NCI-H524 (cell line): ENCODE measurements at places on chromosomes 13 and 19.

- DNase-seq, result no peak
These were observed 12.0 kb downstream of the TIMM13 start for GRCh38 chr19:2415281-2415972.

GRCh38 chr19:16943942-16944625, 55.3 kb downstream of the F2RL3 start:
- DNase-seq, result no peak

GRCh38 chr13:39913928-39914327, 258.5 kb downstream of the COG6 start:
- no peak for DNase-seq

- no peak for DNase-seq
These were observed 148.7 kb downstream of the COL4A1 start for GRCh38 chr13:110158226-110158625.

DNA sequence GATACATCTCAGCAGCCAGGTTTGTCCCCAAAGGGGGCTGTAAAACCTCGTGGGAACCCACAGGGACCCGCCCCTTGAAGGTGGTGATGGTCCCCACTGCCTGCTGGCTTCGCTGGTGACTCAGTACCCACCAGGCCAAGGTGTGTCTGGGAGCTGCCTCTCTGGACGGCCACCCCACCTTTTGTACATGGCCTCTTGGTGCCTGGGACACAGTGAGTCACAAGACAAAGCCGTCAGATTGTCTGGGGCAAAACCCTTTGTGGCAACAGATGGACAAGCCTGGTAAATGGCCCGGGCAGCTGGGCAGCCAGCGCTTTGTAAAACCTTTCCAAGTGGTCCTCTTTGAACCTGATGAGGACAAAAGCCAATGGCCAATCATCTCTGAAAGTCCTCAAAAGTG, 27.9 kb upstream of the KLF2 start:
- no peak for DNase-seq

GRCh38 chr19:7907122-7907521, 3.4 kb downstream of the MAP2K7 start:
- no peak for DNase-seq

DNA sequence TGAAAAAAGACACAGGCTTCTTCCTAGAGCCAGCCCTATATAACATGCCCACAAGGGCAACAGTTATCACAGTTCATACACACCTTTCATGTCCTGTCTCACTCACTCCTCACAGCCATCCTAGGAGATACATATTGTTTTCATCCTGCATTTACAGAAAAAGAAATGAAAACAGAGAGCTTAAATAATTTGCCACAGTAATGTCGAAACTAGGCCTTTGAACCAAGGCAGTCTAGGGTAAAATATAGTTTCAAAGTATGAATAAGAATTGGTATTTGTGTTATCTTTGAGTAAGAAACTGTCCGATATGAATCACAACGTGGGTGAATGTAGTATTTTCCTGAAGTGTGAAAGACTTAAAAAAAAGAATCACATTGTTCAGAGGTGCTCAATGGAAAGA, 26.8 kb downstream of the CLDN10 start:
- no peak for DNase-seq

DNA sequence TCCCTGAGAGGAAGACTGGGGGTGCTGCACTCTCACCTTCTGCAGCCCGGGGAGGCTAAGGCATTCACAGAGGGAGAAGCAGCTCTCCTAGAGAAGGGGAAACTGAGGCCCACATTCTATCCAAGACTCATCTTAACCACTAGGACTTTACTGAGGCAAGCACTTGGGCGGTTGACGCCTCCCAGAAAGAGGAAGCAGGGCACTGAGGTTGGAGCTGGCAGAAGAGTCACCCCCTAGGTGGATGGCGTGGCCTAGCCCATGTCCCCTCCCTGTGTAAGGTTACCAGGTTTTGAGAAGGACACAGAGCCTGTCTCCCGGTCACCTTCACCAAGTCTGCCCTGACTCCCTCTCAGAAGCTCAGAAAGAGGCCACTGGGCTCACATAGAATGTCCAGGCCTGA, 2.7 kb downstream of the S1PR2 start:
- no peak for DNase-seq

GRCh38 chr19:17264641-17264979, at the start of gene USHBP1:
USHBP1 (minus strand) TSS chr19:17264745; CDS start chr19:17264299, 446 bp downstream.
- DNase-seq, result no peak

DNA sequence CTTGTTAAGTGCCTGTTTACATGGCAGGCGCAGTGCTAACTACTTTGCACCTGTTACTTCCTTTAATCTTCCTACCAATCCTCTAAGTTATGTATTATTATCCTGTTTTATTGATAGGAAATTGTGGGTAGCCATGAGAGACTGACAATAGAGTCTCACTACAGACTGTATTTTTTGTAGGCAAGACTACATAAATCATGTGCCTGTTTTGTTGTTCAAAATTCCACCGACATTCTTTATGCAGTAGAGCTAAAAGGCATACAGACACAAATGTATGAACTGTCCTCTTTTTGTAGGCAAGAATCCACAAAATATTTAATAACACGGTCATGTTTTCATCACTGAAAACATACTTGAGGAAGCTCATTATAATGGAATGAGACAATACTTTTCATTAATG, 205.5 kb downstream of the NALCN start:
- peak; percentile 21 for DNase-seq

- no peak for DNase-seq
These were observed 45.7 kb downstream of the C1QTNF9 start for GRCh38 chr13:24355103-24355502.
